ENCODE measurements at places on chromosomes 2 and 18.
A peak's percentile ranks its signal among the peaks of the same experiment; 100 is the strongest.

DNA sequence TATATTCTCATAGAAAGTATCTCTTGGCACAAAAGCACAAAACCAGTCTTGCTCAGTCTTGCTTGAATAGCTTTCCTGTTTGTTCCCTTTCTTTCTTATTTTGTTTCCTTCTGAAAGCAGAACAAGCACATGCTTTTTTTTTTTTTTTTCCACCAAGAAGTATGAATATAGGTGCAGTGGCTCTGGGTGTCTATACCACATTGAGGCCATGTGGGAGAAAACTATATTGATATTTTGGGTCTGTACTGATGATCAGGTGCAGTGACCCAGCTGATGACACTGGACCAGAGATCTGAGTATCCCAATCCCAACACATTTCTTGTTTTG lies 28.7 kb downstream of the GEMIN6 start:
- DNase-seq: no peak
- no peak overlapping the region for H3K4me3 ChIP-seq
- no peaks in the 10 kb centered on the region for H3K4me1 ChIP-seq
- peaks cover 29% of the 10 kb centered on the region for H3K36me3 ChIP-seq
- no peaks in the 10 kb centered on the region for H3K27me3 ChIP-seq
- H3K27ac ChIP-seq: no peak overlapping the region

GRCh38 chr2:130370490-130370889 lies 14.6 kb downstream of the PTPN18 start:
- no peak overlapping the region for H3K4me3 ChIP-seq
- H3K36me3 ChIP-seq: no peaks in the 10 kb centered on the region
- DNase-seq: no peak
- peak overlapping the region; percentile 20 for H3K27ac ChIP-seq
- peaks cover 14% of the 10 kb centered on the region for H3K4me1 ChIP-seq

- no peak for DNase-seq
- no peaks in the 10 kb centered on the region for H3K27me3 ChIP-seq
- H3K36me3 ChIP-seq: no peaks in the 10 kb centered on the region
- H3K4me3 ChIP-seq: no peak overlapping the region
- H3K4me1 ChIP-seq: no peaks in the 10 kb centered on the region
Measured at GRCh38 chr18:32868406-32868805, 95.6 kb upstream of the KLHL14 start.

GRCh38 chr2:6771634-6772611 lies 93.8 kb downstream of the CMPK2 start:
- H3K4me1 ChIP-seq: no peaks in the 10 kb centered on the region
- peaks cover 31% of the 10 kb centered on the region for H3K27me3 ChIP-seq
- H3K27ac ChIP-seq: no peak overlapping the region

DNA sequence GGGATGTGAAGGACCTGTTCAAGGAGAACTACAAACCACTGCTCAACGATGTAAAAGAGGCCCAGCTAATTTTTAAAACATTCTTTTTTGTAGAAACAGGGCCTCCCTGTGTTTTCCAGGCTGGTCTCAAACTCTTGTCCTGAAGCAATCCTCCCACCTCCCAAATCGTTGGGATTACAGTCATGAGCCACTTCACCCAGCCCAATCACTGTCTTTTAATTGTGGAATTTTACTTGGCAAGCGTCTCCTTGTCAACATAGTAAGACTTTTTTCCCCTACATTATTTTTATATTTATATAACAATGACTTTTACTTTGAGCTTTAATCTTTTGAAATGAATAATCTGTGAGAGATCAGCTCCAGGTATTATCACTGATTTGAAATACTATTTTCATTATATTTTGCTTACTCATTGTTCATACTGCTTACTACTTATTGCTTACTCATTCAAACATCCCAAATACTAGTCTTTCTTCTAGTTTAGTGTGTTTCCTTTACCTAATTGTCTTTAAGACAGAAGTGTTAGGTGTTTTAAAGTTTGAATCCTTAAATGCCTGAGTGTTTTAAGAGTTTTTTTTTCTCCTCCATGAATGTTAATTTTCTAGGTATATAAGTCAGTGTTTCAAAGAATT lies 48.9 kb downstream of the PTPN4 start:
- no peak overlapping the region for H3K4me3 ChIP-seq
- no peak overlapping the region for H3K27ac ChIP-seq
- peaks cover 8% of the 10 kb centered on the region for H3K36me3 ChIP-seq
- no peaks in the 10 kb centered on the region for H3K4me1 ChIP-seq
- no peaks in the 10 kb centered on the region for H3K27me3 ChIP-seq

DNA sequence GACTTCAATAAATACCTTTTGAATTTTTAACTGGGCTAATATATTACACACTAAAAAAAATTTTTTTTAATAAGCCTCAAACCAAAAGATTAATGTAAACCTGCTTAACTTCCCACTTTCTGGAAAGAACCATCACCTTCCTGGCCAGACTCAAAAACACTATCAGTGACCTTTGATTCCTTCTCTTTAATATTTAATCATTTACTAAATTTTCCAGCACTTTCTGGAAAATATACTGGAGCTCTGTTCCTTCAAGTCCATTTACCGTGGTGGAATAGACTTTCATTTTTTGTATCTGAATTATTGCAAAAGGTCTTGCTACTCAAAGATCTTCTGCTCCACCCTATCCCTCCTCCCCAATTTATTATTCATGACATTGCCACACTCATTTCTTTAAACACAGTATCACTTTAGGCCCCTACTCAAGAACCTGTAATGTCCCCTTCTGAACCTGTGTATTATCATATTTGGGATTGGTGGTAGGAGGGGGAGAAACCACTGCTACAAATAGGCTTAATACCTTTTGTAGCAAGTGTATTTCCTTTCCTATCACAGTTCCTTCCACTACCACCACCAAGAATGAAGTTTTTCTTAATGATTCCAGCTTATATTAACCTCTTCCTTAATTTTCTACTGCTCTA lies 7.4 kb downstream of the PPP4R3B start:
- no peaks in the 10 kb centered on the region for H3K27me3 ChIP-seq
- no peak overlapping the region for H3K4me3 ChIP-seq
- no peaks in the 10 kb centered on the region for H3K4me1 ChIP-seq
- DNase-seq: no peak

DNA sequence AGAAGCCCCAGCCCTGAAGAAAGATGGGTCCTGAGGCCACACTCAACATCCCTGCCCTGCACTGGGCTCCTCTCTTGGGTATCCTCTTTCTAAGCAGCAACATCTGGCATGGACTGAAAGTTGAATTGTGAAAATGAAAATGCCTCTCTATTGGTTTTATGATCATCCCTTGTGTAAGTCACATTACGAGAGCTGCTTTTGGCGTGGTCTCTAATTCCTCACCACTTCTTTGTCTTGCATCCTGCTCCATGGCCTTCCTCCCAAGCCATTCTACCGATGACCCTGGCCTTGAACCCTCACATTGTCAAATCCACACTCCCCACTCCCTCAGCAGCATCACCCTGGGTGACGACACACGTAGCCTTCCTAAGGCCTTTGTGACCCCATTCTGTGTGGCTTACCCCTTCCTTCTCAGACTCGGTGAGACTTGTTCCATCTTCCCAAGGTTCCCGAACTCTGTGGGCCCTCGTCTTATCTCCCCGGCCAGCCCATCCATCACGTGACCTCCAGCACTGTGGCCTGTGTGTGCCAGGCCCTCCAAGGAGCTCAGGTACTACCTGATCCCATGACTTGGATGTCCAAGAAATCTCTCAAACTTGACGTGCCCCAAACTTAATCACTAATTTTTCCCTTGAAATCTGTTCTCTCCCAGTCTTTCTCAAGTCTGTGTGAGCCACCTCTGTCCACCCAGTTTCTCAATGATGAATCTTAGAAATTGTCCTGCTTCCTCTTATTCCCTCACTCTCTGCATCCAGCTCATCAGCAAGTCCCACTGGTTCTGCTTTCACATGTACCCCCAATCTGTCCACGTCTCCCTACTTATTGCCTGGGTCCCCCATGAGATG lies 194.7 kb upstream of the HS6ST1 start:
- H3K4me3 ChIP-seq: no peak overlapping the region
- no peak overlapping the region for H3K27ac ChIP-seq
- DNase-seq: no peak
- no peaks in the 10 kb centered on the region for H3K36me3 ChIP-seq
- H3K27me3 ChIP-seq: no peaks in the 10 kb centered on the region
- H3K4me1 ChIP-seq: peaks cover 23% of the 10 kb centered on the region

Measured in thymus (tissue), 14 donors.